Left hindlimb (tissue), 1 donor: ENCODE measurements at places on chromosomes 16 and 17.

DNA sequence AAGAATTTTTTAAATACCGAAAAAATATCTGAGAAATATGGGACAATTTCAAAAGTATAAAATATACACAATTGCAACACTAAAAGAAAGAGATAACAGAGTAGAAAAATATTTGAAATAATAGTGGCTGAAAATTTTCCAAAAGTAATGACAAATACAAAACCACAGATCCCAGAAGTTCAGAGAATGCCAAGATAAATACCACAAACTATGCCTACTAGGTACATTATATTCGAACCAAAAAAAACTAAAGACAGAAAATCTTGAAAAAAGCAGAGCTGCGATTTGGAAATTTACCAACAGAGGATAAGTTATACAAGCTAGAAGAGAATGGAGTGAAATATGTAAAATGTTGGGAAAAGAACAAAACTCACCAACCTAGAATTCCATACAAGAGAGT is 191.3 kb upstream of the ELAC2 start:
- no peak for DNase-seq

DNA sequence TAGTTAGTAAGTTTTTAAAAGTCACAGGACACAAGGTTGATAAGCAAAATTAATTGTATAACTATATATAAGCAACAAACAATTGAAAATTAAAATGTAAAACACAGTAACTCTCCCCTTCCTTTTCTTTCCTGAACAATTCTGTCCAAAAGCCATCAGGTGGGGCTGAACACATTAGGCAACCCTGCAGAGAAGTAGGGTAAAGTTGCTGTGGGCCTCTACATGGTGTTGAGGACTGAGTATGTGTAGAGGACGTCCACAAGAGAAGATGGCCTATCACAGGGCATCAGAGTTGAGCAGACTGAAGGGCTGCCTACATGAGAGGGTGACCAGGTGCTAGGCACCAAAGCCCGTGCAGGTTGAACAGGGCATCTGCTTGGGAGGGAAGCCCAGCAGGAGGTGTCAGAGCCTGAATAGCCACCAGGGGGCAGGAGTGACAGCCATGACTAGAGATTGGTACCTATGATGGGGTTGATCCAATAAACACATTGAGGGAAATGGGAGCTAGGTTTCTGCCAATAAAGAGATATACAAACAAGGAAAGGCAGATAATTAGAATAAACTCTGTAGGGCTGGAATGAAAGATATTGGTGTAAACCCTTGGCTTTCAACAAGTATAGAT is 415.1 kb downstream of the NPIPA8 start:
- no peak for DNase-seq

DNA sequence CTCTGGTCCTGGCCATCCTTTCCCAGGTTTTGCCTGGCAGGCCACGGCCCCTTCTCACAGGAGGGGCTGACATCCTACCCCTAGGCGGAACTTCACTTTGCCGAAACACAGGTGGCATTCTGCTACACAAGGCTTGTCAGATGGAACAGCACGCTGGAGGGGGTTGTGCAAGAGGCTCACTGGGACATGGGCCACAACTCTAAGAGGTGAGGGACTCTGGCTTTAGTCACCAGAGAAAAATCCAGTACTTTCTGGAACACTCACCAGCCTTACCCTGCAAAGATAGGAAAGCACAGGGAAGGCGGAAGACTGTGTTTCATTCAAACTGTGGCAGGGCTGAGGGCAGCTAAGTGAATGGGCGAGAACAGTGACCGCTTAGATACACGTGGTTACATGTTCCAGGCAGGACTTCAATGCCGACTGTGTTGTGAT is 18.3 kb downstream of the CDC42EP4 start:
- no peak for DNase-seq

GRCh38 chr17:66863820-66864219 is 28.9 kb downstream of the CACNG5 start:
- no peak for DNase-seq

GRCh38 chr16:28291651-28292626 is at the start of gene SBK1:
Gene SBK1, plus strand, starts transcription at chr16:28292525. Its CDS starts 24,867 bp downstream, at chr16:28317392.
- DNase-seq, result peak; percentile 83

- no peak for DNase-seq
Observed at GRCh38 chr17:82112181-82112913, 14.3 kb upstream of the FASN start.

DNA sequence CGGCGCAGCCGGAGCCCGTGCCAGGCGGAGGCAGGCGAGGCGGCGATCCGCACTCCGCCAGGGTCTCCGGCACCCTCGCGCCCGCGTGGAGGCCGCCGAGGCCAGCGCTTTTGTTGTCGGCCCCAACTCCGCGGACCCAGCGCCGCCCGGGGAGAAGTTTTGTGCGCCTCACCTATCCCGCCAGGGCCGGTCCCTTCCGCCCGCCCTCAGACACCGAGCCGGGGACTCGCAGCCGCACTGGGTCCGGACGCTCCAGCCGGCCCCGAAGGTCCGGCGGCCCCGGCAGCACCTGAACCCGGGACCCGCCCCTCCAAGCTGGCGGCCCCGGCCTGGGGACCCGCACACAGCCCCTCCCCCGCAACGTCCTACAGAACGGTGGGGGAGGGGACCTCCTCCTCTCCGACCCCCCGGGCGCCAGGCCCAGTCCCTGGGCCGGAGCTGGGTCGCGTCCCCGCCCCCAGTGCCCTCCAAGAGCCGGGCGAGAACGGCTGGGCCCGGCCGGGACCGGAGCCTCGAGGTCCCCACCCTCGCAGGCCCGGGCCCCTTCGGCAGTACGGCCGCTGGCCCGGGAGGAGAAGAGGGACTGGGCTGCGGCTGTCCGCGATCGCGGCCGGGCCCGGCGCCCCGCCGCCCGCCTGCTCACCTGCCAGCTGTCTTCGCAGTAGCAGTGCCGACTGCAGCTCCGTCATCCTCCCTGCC is 698 bp downstream of the UBE2G1 start:
- DNase-seq, result peak; percentile 56

DNA sequence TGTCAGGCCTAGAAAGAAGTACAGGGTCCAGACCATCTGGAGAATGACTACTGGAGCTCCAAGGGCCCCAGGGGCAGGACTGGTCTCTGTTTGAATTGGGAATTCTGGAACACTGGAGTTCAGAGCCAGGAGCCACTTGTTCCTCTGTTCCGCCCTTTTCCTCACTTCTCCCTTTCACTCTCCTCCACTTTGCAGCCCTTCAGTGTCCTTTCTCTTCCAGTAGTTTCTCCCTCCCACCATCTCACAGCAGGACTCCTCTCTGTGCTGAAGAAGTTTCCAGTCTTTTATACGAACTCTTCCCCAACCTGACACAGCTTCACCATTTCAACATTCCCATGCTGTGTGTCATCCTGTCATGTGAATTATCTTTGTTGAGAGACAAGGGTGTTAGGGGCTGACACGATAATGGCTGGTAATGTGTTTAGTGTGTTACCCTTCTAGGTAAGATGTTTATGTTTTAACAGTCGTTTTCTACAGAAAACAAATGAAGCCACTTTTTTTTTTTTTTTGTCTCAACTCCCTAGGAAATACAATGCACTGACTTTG is 180.3 kb upstream of the MYOCD start:
- DNase-seq, result no peak

GRCh38 chr17:77692571-77693161 is 265.8 kb upstream of the TNRC6C start:
- no peak for DNase-seq

DNA sequence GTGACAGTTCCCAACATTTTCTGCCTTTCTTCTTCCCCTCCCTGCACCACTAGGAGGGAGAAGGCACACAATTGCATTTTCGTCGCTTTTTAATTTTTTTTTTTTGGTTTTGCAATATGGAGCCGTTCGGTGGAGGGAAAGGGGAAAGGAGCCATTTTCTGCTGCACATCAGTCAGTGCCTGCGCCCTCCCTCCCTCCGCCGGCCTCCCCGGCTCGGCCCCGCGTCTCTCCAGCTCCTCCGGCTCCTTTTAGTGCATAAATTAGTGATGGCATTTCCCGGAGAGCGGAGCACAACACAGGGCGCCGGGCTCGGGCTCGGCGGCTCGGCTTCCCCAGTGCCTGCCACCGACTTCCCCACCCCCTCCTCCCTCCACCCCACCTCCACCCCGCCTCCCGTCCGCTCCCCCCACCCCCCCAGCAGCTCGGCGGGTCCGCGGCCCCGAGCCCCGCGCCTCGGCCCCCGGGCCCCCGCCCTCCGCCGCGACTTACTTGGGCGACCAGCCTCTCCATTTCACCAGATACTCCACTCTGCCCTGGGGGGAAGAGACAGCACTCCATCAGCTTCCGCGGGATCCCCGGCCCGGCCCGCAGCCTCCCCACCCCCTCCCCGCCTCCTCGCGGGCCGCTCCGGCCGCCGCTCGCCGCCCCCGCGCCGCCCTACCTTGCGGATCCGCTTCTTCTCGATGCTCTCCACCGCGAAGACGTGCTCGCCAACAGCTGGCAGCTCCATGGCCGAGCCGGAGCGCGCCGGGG is 542 bp downstream of the CBX4 start:
- peak; percentile 81 for DNase-seq

DNA sequence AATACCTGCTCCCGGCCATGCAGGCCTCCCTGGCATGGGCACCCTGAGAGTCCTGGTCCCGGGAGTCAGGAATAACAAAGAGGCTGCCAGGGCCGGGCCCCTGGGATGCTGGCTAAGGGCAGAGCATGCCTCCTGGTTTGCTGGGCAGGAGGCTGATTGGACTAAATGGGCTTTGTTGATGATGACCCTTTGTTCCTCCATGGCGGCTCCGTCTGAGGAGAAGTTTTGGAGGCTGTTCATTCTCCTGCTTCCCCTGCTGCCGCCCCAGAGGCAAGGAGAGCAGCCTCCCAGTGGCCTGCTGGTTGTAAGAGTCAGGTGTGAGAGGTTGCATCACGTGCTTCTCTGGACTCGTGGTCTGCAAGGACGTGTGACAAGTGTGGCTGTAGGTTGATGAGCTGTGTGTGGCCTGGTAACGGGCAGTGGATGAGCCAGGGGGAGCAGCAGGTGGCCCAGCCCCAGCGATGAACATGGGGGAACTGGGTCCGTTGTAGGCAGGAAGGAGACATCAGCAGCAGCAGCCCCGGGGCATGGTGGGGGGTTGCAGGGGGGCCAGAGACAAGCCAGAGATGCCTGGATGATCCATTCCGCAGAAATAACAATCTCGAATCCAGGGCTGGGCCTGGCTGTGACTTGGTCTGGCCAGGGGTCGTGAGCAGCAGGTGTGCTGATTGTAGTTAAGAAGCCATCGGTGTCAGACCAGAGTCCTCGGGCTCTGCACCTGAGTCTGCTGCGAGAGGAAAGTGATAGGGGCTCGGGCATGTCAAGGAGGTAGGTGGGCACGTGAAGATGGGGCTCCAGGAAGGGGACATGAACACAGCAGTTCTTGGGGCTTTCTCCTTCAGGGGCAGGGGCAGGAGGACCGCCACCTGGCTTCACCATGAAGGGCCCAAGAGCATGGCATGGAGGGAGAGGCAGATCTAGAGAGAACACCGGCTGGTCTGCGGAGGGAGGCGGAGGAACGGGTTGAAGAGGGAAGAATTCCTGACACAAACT is 101.4 kb downstream of the TNFRSF13B start:
- DNase-seq, result no peak

DNA sequence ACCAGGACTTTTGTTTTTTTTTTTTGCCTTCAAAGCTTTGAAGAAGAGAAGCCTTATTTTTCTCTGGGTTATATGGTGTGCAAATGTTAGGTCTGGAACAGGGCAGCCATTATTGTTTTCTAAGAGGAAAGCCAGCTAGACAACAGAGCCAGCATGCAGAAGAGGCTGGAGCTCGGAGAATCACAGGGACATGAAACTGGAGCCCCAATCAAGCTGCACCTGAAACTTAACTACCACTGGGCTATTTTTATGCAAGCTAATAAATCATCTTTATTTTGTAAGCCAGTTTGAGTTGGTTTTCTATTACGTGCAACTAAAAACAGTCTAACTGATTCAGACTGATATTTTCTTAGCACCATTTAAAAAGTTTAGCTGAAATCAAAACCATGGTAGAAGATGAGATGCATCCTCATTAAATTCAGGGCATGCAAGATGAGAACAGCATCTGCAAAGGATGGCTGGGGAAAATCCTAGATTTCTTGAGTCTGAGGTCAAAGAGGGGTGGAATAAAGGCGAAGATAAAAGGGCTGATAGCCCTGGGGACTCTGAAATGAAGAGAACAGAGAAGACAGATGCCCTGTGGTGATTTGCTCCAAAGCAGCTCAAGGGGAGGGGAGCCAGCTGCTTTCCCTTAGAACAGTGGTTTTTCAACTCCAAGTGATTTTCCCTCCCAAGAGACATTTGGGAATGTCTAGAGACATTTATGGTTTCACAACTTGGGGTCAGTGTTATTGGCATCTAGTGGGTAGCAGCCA is 177.1 kb upstream of the WSCD1 start:
- no peak for DNase-seq

DNA sequence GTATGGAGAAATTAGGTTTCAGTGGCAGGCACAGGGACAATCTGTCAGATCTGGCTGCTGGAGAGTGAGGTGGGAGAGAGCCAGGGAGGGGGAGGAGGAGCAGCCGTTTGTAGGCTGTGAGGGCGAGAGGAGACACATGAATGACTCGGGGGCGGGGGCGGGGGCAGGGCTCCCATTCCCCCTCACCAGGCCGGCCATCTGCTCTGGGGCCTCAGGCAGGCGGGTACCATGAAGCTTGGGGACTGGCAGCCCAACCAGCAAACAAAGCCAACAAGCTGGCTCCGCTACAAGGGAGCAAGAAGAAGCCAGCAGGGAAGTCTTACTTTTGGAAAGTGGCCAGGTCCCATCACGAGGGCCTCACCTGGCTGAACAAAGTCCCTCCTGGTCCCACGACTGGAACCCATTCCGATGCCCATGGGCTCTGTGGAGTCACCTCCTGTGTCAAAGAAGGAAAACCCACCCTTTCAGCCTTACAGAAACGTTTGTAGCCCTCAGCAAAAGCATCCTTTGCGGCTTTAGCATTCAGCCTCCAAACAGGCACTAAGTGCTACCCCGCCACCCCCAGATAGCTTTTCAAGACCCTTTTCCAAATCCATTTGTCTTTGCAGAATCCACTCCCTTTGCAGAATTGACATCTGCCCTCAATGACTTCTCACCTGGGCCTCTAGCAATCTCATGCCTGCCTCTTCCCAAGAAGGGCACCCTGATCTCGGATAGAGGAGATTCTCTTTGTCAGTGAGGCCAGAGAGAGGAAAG is 9.2 kb upstream of the SSTR2 start:
- DNase-seq, result peak; percentile 51

GRCh38 chr16:19175492-19176262 is 7.6 kb downstream of the SYT17 start:
- DNase-seq, result no peak

- DNase-seq, result no peak
Observed at GRCh38 chr17:1611715-1612114, 16.9 kb downstream of the SLC43A2 start.

- DNase-seq, result no peak
Observed at GRCh38 chr17:39782980-39783379, 45.2 kb downstream of the GRB7 start.

- no peak for DNase-seq
Observed at GRCh38 chr17:48860034-48860433, 29.2 kb downstream of the CALCOCO2 start.

DNA sequence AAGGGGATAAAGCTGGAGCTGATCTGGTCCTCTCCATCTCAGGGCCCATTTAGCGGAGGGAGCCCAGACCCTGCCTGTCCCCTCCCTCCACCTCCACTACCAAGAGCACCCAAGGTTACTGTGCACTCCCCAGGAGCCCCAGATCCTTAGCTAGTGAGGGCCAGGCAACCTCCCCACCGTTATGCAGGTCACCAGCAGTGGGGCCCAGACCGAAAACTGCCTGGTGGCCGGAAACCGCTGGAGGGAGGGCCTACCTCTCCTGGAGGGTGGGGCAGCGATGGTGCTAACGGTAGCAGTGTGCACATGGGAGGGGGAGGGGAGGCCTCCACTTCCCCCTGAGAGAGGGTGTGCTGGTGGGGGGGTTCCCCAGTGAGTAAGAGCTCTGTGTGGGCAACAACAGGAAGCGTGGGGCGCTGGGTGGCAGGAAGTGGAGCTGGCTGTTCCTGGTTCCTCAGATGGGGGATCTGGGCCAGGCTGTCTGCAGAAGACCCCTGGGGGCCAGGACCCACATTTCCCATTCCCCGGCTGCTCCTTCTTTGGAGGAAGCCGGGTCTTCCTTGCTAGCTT is 4.4 kb downstream of the FMNL1 start:
- DNase-seq, result peak; percentile 51
